Stimulated activated CD8-positive, alpha-beta memory T cell treated with anti-CD3 and anti-CD28 coated beads, Interleukin-4, amount 100 ng/mL, for 1 hour (primary cell): ENCODE measurements at places on chromosomes 11 and 22.

DNA sequence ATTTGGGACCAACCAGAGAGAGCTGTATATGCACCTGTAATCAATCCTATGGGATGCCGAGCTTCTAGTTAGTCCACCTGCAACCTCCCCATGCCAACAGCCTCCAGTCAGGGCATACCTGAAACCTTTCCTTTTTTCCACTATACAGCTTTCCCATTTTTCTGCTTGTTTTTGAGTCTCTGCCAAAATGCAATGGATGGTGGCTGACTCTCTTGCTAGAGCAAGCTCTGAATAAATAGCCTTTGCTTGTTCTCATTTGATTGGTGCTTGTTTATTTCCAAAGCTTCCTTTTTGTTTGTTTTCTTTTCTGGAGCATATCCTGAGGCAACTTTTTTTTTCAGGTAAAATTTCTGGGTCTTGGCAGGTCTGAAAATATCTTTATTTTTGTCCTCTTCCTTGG lies 58.0 kb upstream of the PLET1 start:
- no peak for DNase-seq

GRCh38 chr22:27879923-27880322 lies 39.1 kb downstream of the PITPNB start:
- no peak for DNase-seq

GRCh38 chr22:44102856-44103255 lies 77.9 kb upstream of the PARVG start:
- no peak for DNase-seq

GRCh38 chr22:39690881-39691605 lies 120.5 kb downstream of the CACNA1I start:
- no peak for DNase-seq

- no peak for DNase-seq
Observed at GRCh38 chr11:119734788-119735187, 5.8 kb upstream of the NECTIN1 start.

- no peak for DNase-seq
Observed at GRCh38 chr11:2671748-2672147, 28.0 kb downstream of the KCNQ1OT1 start.

DNA sequence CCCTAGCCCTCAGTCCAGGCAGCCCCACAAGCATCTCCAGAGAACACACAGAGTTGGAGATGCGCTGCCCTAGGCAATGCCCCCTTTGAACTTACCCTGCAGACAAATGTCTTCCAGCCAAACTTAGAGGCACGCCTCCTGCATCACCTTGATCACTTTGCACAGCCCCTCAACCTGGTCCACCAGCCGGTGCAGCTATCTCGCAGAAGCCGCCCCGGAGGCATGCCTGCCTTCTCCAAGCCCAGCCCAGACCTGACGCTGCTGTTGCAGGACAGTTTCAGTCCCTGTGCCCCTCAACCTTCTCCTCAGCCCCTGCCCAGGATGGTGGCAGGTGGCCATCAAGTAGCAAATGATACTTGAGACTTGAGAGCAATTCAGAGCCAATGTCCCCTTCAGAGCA lies 16.7 kb upstream of the POU2AF1 start:
- no peak for DNase-seq

- DNase-seq: no peak
Observed at GRCh38 chr11:121931748-121932352, 184.2 kb downstream of the BLID start.
